Inflammatory macrophage (primary cell): ENCODE measurements at places on chromosomes 1 and 21.

GRCh38 chr1:237873487-237874211 is 17.1 kb downstream of the ZP4 start:
- DNase-seq = no peak

- DNase-seq = no peak
These were observed 13.6 kb downstream of the WDR4 start for GRCh38 chr21:42865776-42866160.

- no peak for DNase-seq
These were observed 5.8 kb upstream of the RAP1GAP start for GRCh38 chr1:21674957-21675356.

- no peak for DNase-seq
These were observed 8.8 kb upstream of the INSL5 start for GRCh38 chr1:66809736-66810326.

DNA sequence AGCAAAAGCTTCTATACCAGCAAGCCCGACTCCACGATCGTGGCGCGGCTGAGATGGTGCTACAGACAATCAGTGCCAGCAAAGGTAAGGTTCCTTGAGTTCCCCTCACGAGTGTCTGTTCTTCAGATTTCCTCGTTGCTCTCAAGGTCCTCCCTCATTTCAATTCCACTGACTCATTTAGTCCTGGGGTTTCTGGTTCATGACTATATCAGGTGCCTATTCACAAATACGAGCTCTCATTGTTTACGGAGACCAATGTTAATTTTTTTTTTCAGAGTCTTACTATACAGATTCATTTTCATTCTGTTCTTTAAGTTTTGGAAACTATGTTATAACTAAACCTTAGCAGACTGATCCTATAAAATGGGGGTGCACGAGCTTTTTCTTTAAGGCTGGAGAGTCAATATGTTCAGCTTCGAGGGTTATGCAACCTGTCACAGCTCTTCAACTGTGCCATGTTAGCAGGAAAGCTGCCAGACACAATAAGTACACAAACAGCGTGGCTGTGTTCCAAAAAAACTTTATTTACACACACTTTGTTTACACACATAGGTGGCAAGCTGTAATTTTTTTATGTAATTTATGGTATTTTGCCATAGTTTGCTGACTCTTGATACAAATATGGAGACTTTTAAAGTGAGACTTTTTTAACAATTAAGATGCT is 134.3 kb downstream of the ZP4 start:
- no peak for DNase-seq

DNA sequence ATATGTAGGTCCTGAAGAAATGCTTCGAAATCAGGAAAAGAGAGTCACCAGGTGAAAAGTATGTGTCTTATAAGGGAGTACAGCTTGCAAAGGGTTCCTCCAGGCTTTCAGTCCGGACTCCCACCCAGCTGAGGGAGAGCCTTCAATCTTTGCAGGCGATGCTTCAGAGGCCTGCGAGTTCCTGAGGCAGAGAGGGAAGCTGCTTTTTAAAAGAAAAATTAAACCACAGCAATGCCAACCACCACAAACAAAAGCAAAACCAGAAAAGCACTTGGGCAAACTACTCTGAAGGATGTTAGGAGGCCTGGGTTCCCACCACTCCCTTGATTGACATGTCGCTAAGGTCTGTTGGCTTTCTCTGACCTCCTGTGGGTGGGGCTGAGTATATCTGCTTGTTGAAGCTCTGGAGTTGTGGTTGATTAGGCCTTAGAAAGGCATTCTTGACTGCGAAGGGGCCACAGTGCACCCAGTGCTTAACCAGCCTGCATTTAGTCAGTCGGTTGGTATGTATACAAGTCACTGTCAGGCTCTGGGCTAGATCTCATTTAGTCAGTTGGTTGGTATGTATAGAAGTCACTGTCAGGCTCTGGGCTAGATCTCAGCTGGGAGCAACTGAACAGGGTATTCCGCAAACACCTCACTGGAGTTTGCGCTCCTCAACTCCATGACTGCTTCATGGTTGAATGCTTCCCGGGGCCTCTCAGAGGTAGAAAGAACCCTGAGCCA is 1.2 kb downstream of the NIPAL3 start:
- DNase-seq = no peak

- no peak for DNase-seq
These were observed 4.3 kb downstream of the LPAR3 start for GRCh38 chr1:84888753-84889152.

DNA sequence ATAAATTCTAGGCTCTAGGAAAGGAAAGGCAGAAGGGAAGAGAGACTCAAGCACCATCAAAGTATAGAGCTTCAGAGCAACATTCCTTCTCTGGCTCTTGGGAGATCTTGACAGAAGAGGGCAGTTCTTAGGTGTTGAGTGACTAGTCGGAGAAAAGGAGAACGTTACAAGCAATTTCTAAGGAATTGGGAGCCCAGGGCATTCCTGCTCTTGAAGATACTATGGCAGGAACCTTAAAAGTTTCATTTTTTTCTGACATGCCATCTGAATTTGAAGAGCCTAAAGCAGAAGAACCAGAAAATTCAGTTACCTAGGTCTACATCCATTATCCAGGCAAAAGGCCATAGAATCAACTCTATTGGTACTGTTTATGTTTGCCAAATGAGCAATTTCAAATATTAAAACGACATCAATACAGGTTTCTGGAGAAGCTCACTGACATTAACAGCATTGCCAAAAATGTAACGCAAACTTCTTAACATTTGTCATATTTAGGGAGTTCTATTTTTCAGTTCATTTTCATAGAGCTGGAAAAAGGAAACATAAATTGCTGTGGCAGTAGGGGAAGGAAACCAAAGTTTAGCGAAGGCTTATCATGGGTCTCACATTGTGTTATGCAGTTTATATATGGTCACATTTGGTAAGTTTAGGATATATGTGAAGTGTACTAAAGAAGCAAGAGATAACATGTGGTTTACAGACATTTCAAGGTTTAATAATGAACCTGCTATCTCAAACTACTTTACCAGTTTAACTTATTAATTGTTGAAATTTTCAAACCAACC is 210.1 kb upstream of the NRIP1 start:
- DNase-seq = no peak

DNA sequence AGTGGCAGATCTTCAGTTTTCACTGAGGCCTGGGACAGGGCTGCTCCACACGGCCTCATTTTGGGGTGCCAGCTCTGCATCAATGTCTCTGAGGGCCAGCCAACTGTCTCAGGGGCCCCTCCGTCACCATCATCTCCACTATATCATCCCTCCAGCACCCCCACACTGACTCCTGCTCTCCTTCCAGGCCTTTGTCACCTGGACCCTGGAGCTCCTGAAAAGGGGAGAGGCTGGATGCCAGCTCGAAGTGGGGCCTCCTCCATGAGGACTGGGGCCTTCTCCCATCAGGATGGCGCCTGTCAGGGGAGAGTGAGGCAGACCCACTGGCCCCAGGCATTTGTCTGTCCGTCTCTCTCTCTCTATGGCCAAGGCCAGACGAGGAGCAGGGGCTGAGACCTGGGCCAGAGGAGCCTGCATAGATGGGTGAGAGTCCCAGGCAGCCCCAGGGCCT is 44.7 kb upstream of the LRP8 start:
- DNase-seq = no peak

GRCh38 chr1:25854554-25854953 is 4.7 kb downstream of the AUNIP start:
- DNase-seq = no peak

GRCh38 chr1:9078015-9078751 is 8.7 kb upstream of the SLC2A5 start:
- DNase-seq = no peak

DNA sequence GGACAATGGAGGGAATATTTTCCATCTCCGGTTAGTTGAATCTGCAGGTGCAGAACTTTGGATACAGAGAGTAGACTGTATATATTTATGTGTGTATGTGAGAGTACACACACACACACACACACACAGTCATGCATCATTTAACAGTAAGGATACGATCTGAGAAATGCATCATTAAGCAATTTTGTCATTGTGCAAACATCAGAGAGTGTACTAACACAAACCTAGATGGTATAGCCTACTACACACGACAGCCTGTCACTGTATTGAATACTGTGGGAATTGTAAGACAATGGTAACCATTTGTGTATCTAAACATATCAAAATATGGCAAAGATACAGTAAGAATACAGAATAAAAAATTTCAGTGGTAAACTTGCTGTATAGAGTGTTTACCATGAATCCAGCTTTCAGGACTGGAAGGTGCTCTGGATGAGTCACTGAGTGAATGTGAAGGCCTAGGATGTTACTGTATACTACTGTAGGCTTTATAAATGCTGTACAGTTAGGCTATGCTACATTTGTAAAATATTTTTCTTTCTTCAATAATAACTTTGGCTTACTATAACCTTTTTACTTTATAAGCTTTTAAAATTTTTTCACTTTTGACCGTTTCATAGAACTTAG is 138.5 kb downstream of the ZZZ3 start:
- DNase-seq = peak; percentile 14

GRCh38 chr1:63328781-63329180 is 6.4 kb downstream of the FOXD3 start:
- no peak for DNase-seq

- no peak for DNase-seq
These were observed 2.2 kb upstream of the CRABP2 start for GRCh38 chr1:156707417-156708217.

GRCh38 chr21:38067086-38067739 is 151.0 kb upstream of the KCNJ6 start:
- no peak for DNase-seq

DNA sequence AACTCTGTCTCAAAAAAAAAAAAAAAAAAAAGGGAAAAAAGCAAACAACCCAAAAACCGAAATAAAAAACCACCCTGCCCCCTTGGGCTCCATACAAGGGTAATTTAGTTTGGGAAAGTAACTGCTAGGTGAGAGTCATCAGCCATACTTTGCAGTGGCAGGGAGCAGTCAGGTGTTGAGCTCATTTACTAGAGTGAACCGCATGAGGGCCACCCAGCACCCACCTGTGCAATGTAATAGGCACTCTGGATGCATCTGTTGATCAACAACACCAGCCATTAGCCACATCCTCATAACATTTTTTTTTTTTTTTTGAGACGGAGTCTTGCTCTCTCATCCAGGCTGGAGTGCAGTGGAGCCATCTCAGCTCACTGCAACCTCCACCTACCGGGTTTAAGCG is 9.1 kb downstream of the INAVA start:
- no peak for DNase-seq

GRCh38 chr1:43288785-43289706 is 3.7 kb upstream of the C1orf210 start:
- no peak for DNase-seq

GRCh38 chr1:8477983-8478362 is 160.1 kb downstream of the SLC45A1 start:
- DNase-seq = no peak

GRCh38 chr1:234214129-234214910 is 158.9 kb upstream of the COA6 start:
- peak; percentile 78 for DNase-seq

DNA sequence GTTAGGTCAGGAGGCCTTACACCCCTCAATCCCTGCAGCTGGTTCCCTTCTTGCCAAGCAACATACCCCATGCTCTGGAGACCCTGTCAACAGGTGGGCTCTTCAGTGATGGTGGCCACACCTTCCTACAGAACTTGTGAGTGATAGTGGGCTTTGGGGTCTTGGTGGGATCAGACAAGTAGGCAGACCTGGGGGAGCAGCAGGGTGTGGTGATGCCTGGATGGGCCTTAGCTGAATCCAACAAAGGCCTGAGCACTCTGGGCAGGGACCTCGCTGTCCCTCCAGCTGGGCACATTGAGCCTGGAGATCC is 14.9 kb downstream of the FAAH start:
- DNase-seq = no peak

- no peak for DNase-seq
These were observed 149.8 kb downstream of the NCAM2 start for GRCh38 chr21:21148009-21148408.

- no peak for DNase-seq
These were observed 709.8 kb downstream of the LTN1 start for GRCh38 chr21:28282833-28283232.

DNA sequence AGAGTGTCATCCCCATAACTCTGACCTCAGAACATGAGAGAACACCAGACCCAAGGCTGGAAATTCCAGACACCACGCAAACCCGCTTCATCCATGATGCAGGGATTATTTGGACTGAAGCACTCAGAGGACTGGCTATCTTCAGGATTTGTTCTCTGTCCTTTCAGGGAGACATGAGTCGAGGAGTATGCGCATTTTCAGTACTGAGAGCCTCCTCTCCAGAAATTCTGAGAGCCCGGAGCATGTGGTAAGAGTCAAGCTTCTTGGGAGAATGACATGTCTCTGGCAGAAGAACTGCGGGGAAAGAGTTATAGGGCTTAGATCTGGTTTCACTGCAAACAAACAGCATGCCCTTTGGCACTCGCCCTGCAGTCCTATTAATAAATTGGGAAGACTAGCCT is 6.9 kb downstream of the LAX1 start:
- DNase-seq = no peak

DNA sequence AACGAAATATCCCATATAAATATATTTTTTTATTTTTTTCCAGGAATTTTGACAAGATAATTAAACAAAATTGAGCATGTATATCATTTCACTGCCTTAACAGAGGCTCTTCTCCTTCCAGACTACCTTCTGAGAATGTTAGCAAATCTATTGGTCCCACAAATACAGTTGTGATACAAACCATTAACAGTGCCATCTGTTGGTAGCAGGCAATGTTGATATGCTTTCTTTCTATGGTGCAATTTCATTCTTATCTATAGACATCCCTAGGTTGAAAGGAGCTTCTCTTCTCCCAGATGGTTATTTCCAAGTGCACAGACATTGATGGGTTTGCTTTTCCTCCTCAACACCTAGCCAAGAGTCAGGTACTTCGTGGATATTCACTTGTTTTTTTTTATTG is 303.6 kb downstream of the USH2A start:
- DNase-seq = peak; percentile 9

DNA sequence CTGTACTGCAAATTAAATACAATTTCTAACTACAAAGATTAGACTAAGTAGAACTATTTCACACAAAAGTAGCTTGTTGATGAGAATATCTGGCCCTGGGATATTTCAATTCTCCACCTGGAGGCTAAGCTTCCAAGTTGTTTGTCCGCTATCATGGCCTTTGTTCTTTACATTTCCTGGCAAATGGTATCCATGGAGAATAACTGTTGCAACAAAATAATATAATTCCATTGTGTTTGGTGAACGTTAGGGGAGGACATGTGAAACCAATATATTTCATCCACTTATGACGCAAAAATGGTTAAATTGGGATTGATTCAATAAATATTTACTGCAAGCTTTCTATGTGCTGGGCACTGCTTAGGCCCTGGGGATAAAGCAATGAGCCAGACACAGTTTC is 565.4 kb downstream of the PTPRC start:
- no peak for DNase-seq

DNA sequence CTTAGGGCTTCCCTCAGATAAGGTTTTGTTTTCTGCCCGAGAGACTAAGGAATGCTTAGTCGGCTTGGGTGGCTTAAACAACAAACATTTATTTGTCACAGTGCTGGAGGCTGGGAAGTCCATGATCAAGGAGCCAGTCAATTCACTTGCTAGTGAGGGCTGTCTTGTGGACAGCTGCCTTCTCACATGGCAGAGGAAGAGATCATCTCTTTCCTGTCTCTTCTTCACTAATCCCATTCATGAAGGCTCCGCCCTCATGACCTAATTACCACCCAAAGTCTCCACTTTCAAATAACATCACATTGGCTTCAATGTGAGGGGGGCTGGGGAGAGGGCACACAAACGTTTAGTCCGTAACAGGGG is 50.5 kb upstream of the IL12RB2 start:
- DNase-seq = no peak

GRCh38 chr1:147210987-147211386 is 14.2 kb downstream of the FMO5 start:
- DNase-seq = no peak

- DNase-seq = peak; percentile 79
These were observed at the start of gene GPA33 for GRCh38 chr1:167090314-167090942. TSS of gene GPA33 (minus strand) at chr1:167090377. CDS start at chr1:167090287, 90 bp downstream.

- DNase-seq = no peak
These were observed 307.1 kb downstream of the PAPPA2 start for GRCh38 chr1:176770066-176770465.
